ENCODE measurements at places on chromosomes 5 and 9. TPM values are rescaled to one million over a fixed set of nuclear protein-coding genes. Genes with fewer than 3 reads are reported as not detected.

GRCh38 chr9:135551456-135551855 is 5.5 kb downstream of the OBP2A start:
- no peak for DNase-seq
- H3K27ac ChIP-seq: no peak overlapping the region
- H3K27me3 ChIP-seq: no peaks in the 10 kb centered on the region
- H3K4me1 ChIP-seq: no peaks in the 10 kb centered on the region
- H3K36me3 ChIP-seq: no peaks in the 10 kb centered on the region
- no peak overlapping the region for H3K4me3 ChIP-seq

DNA sequence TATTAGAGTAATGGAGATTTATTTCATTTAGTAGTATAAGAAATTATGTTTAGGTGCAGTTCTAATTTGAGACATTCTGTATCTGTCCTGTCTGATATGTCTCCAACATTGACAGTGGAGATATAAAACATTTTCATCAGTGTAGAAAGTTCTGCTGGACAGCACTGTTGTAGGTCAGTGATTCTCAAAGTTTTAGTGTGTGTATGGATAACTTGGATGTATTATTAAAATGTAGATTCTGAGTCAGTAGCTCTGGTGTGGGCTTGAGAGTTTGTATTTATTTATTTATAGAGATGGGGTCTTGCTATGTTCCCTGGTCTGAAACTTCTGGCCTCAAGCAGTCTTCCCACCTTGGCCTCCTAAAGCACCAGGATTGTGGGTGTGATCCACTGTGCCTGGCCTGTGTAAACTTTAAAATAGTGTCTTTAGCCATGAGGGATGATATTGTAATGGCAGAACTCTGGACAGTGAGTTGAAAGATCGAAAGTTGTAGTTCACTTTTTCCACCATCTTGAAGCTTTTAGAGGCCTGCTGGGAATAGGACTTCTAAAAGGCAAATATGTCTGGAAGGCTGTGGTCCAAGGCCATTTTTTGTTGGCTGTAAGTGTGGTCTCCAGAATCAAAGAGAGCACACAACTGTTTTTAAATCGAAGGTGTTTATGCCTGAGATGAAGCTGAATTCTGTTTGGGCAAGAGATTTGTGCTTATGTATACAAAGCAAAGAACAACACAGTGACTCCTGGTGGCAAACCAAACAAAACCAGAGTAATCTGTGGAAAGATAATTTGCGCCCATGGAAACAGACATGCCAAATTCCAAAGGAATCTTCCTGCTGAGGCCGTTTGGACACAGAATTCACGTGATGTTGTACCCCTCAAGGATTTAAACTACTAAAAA is 12.4 kb downstream of the UBAP1 start:
- no peaks in the 10 kb centered on the region for H3K36me3 ChIP-seq
- H3K27ac ChIP-seq: no peak overlapping the region
- H3K4me1 ChIP-seq: peaks cover 9% of the 10 kb centered on the region
- DNase-seq: no peak
- H3K27me3 ChIP-seq: no peaks in the 10 kb centered on the region
- H3K4me3 ChIP-seq: no peak overlapping the region

PKD2L2 gene
- total RNA-seq: not detected

DNA sequence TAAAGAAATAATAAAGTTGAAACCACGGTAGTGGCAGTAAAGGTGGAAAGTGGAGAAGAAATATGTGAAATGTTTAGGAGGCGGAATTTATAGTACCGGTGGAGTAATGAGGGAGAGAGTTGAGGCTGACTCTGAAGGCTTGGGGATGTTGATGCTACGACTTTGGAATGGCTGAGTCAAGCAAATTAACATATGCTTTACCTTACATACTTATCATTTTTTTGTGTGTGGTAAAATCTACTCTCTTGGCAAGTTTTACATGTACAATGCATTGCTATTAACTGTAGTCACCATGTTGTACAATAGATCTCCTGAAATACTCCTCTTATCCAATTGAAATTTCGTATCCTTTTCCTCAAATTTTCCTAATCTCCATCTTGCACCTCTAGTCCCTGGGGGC is 179.0 kb downstream of the TAF11L14 start:
- H3K4me1 ChIP-seq: no peaks in the 10 kb centered on the region
- H3K4me3 ChIP-seq: no peak overlapping the region
- no peak overlapping the region for H3K27ac ChIP-seq
- H3K36me3 ChIP-seq: no peaks in the 10 kb centered on the region
- no peaks in the 10 kb centered on the region for H3K27me3 ChIP-seq

DNA sequence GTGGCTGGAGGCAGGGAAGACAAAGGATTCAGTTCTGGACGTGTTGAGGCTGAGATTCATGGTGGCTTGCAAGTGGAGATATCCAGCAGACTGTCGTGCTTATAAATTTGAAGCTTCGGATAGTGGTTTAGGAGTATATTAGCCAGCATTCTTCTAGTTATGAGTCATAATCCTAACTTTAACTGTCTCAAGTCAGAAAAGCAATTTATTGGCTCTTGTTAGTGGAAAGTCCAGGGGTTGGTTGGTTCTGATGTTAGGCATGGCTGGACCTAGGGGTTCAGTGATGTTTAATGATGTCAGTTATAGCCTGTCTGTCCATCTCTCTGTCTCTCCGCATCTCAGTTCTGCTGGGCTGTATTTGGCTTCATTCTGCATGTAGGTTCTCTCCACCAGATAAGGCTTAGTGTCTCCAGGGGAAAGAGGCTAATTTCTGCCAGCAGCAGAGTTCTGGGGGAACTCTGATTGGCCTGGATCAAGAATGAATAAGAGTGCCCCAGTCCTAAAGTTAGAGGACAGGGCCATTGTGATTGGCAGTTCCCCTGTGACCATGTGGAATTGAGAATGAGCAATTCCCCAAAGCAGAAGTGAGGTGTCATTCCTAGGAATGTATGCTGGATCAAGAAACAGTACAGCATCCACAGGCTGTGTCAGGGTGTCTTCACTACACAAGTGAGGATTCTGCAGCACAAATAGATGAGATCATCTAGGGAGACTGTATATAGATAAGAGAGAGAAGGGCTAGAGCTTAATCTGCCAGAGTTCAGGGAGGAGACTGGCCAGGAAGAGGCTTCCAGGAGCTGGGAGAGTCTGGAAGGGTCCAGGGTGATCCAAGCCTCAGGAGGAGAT is 72.9 kb upstream of the SHB start:
- H3K27ac ChIP-seq: no peak overlapping the region
- no peaks in the 10 kb centered on the region for H3K27me3 ChIP-seq
- no peaks in the 10 kb centered on the region for H3K36me3 ChIP-seq
- H3K4me1 ChIP-seq: no peaks in the 10 kb centered on the region

All from naive thymus-derived CD4-positive, alpha-beta T cell (primary cell).